ENCODE measurements at places on chromosomes 13 and 19. TPM values are rescaled to one million over a fixed set of nuclear protein-coding genes. Genes with fewer than 3 reads are reported as not detected.
A peak's percentile ranks its signal among the peaks of the same experiment; 100 is the strongest.

The TMPRSS9 gene
- total RNA-seq: not detected

The C19orf53 gene
- 79.4 TPM for total RNA-seq

The CFAP97D2 gene
- not detected for total RNA-seq

The ALKBH7 gene
- 52.0 TPM for total RNA-seq

DNA sequence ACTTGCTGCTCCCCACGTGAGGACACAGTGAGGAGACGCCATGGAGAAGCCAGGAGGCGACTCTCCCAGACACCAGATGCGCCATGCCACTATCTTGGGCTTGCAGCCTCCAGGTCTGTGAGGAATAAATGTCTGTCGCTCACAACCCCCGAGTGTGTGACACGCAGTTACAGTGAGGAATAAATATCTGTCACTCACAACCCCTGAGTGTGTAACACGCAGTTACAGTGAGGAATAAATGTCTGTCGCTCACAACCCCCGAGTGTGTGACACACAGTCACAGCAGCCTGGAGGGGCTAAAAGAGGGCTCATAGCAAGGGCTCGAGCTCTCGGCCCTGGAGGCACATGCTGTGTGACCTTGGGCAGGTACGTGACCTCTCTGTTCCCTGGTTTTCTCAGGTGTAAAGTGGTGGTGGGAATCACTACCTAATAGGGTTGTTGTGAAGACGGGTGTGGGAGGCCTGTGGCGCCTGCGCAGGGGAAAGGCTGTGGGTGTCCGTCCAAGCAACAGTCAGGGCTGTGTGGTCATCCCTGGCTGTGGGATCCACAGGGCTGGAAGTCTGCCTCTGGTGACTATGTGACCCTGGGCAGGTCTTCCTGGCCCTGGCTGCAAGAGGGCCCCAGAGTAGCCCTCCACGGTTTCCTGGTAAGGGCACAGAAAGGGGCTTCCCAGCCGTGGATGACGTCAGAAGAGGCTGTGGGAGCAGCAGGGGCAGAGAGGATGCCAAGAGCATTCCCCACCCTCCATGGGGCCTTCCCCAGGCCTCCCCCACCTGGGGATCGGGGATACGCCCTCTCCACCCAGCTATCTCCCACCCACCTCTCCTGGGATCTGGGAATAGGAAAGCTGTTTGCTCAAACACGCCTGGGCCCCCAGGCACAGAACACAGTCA, 77.7 kb downstream of the C1QTNF9 start:
- H3K27me3 ChIP-seq: no peaks in the 10 kb centered on the region
- no peak overlapping the region for H3K4me3 ChIP-seq
- no peaks in the 10 kb centered on the region for H3K36me3 ChIP-seq
- no peak overlapping the region for H3K27ac ChIP-seq
- H3K4me1 ChIP-seq: no peaks in the 10 kb centered on the region

DNA sequence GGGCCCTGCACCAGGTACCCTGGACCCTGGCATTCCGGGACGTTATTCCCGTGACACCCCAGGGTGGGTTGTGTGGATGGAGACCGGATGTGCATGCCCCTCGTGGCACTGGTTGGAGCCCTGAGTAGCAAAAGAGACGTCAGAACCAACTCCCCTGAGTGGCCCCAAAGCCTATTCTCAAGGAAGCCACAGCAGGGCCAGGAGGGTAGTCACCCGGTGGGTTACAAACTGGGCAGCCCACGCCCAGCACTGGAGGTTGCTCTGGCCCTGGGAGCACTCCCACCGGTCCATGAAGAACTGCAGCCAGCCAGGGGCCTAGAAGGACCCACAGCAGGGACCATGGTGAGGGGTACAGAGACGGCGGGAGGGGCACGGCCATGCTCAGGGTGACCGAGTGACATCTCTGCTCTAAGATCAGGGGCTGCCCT, 7.5 kb downstream of the KLF16 start:
- H3K36me3 ChIP-seq: peaks cover 4% of the 10 kb centered on the region
- peak; percentile 59 for DNase-seq
- peak overlapping the region; percentile 96 for H3K27ac ChIP-seq
- H3K4me3 ChIP-seq: peak overlapping the region; percentile 80
- H3K27me3 ChIP-seq: no peaks in the 10 kb centered on the region

The TRAPPC2B gene
- 10.9 TPM for total RNA-seq

The URAD gene
- not detected for total RNA-seq

DNA sequence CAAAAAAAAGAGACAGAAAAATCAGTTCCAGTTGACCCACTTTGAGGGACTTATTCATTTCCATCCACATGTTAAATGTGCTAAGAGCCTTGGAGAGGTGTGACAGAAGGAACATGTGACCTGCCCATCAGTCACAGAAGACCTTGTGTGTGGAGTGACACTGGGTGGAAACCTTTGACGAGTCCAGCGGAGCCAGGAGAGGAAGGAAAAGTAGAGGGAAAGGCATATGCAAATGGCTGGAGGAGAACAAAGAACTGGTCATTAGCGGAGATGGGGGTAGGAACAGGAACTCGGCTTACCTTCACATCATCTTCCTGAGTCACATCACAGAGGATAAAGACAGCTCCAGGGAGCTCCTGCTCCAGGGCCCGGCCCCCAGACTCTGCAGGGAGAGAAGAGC, 2.3 kb downstream of the HSD17B14 start:
- no peaks in the 10 kb centered on the region for H3K36me3 ChIP-seq
- peaks cover 17% of the 10 kb centered on the region for H3K4me1 ChIP-seq
- peaks cover 6% of the 10 kb centered on the region for H3K27me3 ChIP-seq
- no peak overlapping the region for H3K27ac ChIP-seq
- no peak overlapping the region for H3K4me3 ChIP-seq

DNA sequence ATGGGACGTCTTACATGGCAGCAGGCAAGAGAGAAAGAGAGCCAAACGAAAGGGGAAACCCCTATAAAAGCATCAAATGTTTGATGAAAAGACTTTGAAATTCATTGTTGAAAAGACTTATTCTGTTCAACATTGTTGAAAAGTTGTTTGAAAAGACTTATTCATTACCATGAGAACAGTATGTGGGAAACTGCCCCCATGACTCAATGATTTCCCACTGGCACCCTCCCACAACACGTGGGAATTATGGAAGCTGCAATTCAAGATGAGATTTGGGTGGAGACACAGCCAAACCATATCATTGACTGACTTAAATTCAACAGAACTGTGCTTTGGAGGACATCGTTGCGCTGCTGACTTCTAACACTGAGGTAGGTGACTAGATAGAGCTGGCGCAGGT, 48.0 kb upstream of the RCBTB2 start:
- peaks cover 7% of the 10 kb centered on the region for H3K36me3 ChIP-seq
- no peak overlapping the region for H3K4me3 ChIP-seq
- DNase-seq: no peak
- H3K4me1 ChIP-seq: peaks cover 36% of the 10 kb centered on the region
- peaks cover 37% of the 10 kb centered on the region for H3K27me3 ChIP-seq
- H3K27ac ChIP-seq: no peak overlapping the region

DNA sequence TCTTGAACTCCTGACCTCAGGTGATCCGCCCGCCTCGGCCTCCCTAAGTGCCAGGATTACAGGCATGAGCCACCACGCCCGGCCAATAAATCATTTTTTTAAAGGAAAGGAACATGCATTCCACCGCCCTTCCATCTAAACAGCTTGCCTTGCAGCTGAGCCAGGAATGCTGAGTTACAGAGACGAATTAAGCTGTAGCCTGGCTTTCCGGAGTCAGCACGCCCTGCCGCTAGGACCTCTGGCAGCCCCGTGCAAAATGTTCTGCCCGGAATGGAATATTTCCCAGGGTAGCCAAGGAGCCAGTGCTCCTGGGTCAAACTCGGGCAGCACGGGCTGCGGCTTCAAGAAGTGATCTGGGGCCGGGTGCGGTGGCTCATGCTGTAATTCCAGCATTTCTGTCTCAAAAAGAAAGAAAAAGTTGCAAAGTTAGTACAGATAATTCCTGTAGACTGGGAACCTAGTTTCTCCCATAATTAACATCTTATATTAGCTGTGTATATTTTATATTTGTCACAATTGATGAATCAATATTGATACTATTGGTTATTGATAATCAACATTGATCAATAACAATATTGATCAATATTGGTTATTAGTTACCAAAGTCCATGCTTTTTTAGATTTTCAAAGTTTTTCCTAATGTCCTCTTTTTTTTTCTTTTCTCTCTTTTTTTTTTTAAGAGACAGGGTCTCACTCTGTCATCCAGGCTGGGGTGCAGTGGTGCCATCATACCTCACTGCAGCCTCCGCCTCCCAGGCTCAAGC, 19.2 kb downstream of the ATCAY start:
- H3K27me3 ChIP-seq: no peaks in the 10 kb centered on the region
- DNase-seq: no peak
- no peak overlapping the region for H3K27ac ChIP-seq
- H3K4me1 ChIP-seq: peaks cover 7% of the 10 kb centered on the region
- no peaks in the 10 kb centered on the region for H3K36me3 ChIP-seq
- H3K4me3 ChIP-seq: no peak overlapping the region

- no peak for DNase-seq
- peaks cover 41% of the 10 kb centered on the region for H3K27me3 ChIP-seq
- H3K36me3 ChIP-seq: no peaks in the 10 kb centered on the region
- peaks cover 14% of the 10 kb centered on the region for H3K4me1 ChIP-seq
- no peak overlapping the region for H3K4me3 ChIP-seq
These were observed 4.9 kb downstream of the FLT1 start for GRCh38 chr13:28490061-28490460.

GRCh38 chr19:45508861-45509691, 1.8 kb downstream of the VASP start:
- peak overlapping the region; percentile 89 for H3K27ac ChIP-seq
- H3K36me3 ChIP-seq: peaks cover 43% of the 10 kb centered on the region
- peak; percentile 71 for DNase-seq
- no peaks in the 10 kb centered on the region for H3K27me3 ChIP-seq
- peak overlapping the region; percentile 87 for H3K4me3 ChIP-seq
- peaks cover 59% of the 10 kb centered on the region for H3K4me1 ChIP-seq

The ZNF729 gene
- total RNA-seq: not detected

DNA sequence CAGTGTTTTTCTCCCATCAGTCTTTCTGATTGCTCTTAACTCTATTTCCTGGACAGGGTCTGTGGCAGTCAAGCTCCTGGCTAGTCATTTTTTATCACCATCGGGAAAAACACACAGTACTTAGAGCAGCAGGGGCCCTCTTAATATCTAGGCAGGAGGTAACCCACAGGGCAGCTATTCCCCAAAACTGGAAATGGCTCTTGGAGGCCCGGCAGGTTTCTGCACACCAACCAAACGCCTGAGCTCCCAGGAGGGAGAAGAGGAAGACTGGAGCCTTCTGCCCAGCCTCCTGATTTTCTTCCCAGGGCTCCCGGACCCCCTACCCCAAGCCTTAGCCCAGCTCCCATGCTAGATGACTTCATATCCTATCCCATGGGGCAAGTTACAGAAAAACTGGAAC, 49.3 kb upstream of the VSTM2B start:
- H3K27ac ChIP-seq: no peak overlapping the region
- H3K4me3 ChIP-seq: no peak overlapping the region
- H3K4me1 ChIP-seq: no peaks in the 10 kb centered on the region
- no peak for DNase-seq

DNA sequence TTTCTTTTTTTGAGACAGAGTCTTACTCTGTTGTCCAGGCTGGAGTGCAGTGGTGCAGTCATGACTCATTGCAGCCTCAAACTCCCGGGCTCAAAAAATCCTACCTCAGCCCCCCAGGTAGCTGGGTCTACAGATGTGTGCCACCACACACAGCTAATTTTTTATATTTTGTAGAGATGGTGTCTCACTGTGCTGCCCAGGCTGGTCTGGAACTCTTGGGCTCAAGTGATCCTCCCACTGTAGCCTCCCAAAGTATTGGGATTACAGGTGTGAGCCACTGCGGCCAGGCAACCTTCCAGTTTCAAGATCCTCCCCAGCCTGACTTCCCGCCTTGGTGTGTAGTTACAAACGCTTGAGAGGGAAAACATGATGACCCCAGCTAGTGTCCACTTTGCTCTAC, 22.2 kb downstream of the CNFN start:
- H3K4me1 ChIP-seq: no peaks in the 10 kb centered on the region
- no peak overlapping the region for H3K27ac ChIP-seq
- no peak overlapping the region for H3K4me3 ChIP-seq
- H3K27me3 ChIP-seq: no peaks in the 10 kb centered on the region
- no peak for DNase-seq

The KANK3 gene
- total RNA-seq: 7.4 TPM

GRCh38 chr13:59312776-59313175, 851.0 kb downstream of the DIAPH3 start:
- H3K27ac ChIP-seq: no peak overlapping the region
- no peaks in the 10 kb centered on the region for H3K36me3 ChIP-seq
- no peaks in the 10 kb centered on the region for H3K27me3 ChIP-seq
- no peak for DNase-seq
- no peak overlapping the region for H3K4me3 ChIP-seq

GRCh38 chr13:50236898-50237318, 221.7 kb downstream of the KCNRG start:
- peak overlapping the region; percentile 5 for H3K4me3 ChIP-seq
- H3K27ac ChIP-seq: peak overlapping the region; percentile 53

GRCh38 chr19:27740396-27740795, 1472.6 kb downstream of the UQCRFS1 start:
- no peak for DNase-seq
- no peak overlapping the region for H3K27ac ChIP-seq
- H3K4me1 ChIP-seq: no peaks in the 10 kb centered on the region
- H3K27me3 ChIP-seq: no peaks in the 10 kb centered on the region
- H3K36me3 ChIP-seq: no peaks in the 10 kb centered on the region
- no peak overlapping the region for H3K4me3 ChIP-seq

DNA sequence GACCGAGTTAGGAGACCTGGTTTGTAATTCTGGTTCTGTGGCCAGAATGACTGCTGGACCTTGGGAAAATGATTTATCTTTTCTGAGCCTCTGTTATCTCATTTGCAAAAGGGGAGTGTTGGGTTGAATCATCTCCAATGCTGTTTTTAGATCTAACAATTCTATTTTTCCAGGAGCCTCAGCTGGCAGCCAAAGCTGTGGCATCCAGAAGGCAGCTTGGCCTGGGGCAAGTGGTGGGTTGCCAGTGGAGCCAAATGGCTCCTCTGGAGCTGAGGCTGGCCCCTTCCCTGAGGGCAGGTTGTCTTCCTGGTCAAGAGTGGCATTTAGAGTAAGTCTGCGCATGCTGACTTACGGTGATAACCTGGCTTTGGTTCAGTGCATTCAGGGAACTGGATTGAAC, 21.3 kb downstream of the B3GLCT start:
- no peaks in the 10 kb centered on the region for H3K4me1 ChIP-seq
- H3K4me3 ChIP-seq: no peak overlapping the region
- no peaks in the 10 kb centered on the region for H3K27me3 ChIP-seq
- no peak for DNase-seq
- no peaks in the 10 kb centered on the region for H3K36me3 ChIP-seq

DNA sequence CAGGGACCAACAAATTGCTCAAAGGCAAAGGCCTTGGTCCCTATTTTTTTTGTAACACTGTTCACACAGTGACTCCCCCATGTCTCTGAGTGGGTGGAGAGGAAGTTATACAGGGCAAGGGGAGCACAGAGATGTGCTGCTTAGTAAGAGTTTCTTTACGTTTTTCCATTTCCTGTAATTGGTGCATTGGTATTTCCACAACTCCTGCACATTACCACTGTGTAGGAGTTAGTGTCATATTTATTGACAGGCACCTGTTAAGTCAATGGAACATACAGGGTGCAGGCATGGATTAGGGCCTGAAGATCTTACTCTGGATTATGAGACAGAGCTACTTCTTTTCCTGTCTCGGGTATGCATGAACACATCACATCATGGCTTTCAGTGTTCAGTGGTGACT, 45.2 kb downstream of the SOX21 start:
- H3K4me1 ChIP-seq: peaks cover 6% of the 10 kb centered on the region
- DNase-seq: no peak
- H3K4me3 ChIP-seq: no peak overlapping the region
- H3K27ac ChIP-seq: no peak overlapping the region

The APOC4 gene
- not detected for total RNA-seq
